ENCODE measurements at places on chromosomes 1 and 21.

GRCh38 chr1:160459687-160460086 lies 59.3 kb downstream of the VANGL2 start:
- DNase-seq, result no peak

DNA sequence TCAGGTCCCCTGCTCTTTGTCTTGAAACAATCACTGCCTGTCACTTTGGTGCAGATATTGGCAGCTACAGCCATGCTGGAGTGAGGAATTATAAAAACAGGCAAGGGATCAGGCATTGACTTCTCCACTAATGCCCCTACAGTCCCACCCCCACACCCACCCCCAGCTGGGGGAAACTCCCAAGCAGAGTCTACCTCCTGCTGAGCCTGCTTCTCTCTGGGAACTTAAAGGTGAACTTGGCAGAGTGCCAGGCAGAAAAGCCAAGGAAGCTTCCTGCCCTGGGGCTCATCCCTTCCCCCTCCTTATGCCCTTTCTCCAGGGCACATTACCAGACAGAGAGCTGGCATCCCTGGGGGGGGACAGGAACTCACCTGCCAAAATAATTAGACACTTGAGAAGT lies 6.7 kb downstream of the NCMAP start:
- no peak for DNase-seq

DNA sequence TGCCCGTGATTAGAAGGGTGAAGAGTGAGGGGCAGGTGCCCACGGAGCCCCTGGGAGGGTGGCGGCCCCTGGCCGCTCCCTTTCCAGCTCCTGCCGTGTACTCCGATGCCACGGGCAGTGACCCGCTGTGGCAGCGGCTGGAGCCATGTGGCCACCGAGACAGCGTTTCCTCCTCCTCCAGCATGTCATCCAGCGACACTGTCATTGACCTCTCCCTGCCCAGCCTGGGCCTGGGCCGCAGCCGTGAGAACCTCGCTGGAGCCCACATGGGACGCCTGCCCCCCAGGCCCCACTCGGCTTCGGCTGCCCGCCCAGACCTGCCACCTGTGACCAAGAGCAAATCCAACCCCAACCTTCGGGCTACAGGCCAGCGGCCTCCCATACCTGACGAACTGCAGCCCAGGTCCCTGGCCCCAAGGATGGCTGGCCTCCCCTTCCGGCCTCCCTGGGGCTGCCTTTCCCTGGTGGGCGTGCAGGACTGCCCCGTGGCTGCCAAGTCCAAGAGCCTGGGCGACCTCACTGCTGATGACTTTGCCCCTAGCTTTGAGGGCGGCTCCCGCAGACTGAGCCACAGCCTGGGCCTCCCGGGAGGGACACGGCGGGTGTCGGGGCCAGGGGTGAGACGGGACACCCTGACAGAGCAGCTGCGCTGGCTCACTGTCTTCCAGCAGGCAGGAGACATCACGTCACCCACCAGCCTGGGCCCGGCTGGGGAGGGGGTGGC lies 22.0 kb downstream of the PANK4 start:
- no peak for DNase-seq

DNA sequence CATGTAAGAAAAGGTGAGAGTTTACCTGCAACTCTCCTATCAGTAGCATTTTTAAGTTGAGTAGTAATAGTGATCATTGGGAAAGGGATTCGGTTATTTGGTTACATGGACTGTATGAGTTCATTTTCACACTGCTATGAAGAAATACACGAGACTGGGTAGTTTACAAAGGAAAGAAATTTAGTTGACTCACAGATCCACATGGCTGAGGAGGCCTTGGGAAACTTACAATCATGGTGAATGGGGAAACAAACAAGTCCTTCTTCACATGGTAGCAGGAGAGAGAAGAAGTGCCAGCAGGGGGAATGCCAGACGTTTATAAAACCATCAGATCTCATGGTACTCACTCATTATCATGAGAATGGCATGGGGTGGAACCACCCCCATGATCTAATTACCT lies 59.3 kb upstream of the FBXO28 start:
- DNase-seq, result no peak

GRCh38 chr1:89863165-89863830 lies 42.5 kb downstream of the LRRC8D start:
- DNase-seq, result no peak

DNA sequence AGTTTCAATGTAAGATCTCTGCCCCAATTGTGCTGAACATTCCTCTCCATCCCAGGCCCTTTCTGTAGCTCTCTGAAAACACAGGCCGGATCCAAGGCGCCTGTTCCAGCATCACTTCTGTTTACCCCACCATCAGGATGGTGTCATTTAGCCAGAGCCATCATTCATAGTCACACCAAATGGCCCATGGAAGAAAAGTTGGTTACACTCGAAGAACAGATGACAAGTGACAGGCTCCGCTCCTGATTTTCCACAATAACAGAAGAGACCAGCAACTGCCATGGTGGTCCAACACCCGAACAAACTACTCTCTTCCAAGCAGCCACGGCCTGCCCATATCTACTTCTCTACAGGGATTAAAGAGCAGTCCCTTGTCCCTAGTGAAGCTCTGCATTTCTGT lies 59.9 kb upstream of the PROX1 start:
- no peak for DNase-seq

DNA sequence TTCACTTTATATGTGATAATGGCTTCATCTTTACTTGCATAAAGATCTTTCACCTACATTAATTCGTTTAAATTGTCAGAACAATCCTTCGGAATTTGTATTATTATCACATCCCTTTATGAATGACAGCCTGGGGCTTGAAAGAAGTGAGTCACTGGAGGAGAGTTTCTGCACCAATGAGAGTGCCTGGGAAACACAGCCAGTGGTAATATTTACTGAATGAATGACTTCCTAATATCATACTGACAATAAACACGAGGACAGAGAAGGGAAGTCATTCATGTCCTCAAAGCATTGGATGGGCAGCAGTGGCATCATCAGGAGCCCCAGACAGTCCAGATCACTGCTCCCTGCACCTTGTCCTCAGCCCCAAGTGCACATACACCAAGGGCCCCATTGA lies 40.7 kb upstream of the PDE4B start:
- no peak for DNase-seq

GRCh38 chr1:62142496-62142895 lies 52.2 kb upstream of the L1TD1 start:
- DNase-seq, result no peak

DNA sequence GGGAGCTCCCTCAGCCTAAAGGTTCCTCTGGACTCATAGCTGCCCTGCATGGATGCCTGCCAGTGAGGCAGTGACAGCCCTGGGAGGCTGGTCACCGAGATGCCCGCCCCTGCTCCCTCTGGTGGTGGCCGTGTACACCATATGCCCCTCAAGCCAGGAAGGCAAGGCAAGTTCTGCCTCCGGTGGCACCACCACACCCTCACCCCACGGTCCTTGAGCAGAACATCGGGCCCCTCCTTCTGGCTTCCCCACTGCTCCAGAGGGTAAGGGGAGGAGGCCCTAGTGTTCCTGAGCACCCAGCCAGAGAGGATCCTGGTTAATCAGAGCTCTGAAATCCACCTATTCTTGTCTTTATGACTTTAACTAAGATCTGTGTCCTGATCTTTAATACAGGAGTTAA lies 1.5 kb upstream of the S100A14 start:
- DNase-seq, result peak; percentile 76

DNA sequence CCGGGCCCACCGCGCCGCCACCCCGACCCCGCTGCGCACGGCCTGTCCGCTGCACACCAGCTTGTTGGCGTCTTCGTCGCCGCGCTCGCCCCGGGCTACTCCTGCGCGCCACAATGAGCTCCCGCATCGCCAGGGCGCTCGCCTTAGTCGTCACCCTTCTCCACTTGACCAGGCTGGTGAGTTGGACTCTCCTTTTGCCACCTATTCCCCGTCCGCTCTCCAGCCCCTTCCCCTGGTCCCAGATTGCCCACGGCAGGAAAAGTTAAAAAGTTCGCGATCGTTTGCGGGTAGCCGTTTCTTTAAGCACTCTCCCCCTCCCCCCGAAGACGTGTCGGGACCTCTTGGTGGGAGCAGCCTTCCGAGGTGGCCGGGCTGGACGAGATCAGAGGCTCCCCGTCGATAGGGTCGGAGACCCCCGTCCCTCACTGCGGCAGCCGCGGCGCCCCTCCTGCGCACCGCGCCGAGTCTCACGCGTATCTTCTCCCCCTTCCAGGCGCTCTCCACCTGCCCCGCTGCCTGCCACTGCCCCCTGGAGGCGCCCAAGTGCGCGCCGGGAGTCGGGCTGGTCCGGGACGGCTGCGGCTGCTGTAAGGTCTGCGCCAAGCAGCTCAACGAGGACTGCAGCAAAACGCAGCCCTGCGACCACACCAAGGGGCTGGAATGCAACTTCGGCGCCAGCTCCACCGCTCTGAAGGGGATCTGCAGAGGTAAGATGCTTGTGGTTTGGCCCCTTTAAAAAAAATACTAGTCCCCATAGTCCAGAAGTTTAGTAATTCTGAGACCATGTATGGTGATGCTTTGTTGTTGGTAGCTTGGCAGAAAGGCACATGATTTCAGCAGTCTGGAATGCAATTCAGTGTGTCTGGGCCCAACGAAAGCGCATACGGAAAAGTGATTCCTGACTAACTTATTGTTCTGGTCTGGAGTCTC lies 576 bp downstream of the CCN1 start:
- peak; percentile 76 for DNase-seq

- peak; percentile 52 for DNase-seq
Measured at GRCh38 chr1:156705321-156705917, at the start of gene CRABP2. Gene CRABP2, minus strand, starts transcription at chr1:156705583. Its CDS starts 137 bp downstream, at chr1:156705446.

All from common myeloid progenitor, CD34-positive (primary cell).